ENCODE measurements at places on chromosomes 4 and X. TPM values are rescaled to one million over a fixed set of nuclear protein-coding genes. Genes with fewer than 3 reads are reported as not detected.

Gene REPS2
- total RNA-seq, result 0.10 TPM

Gene NUDT10
- total RNA-seq, result 0.33 TPM

Gene CENPVL2
- total RNA-seq, result not detected

Gene FGFRL1
- 8.9 TPM for total RNA-seq

Gene PLXNB3
- total RNA-seq, result 0.58 TPM

Gene DOCK11
- 79.0 TPM for total RNA-seq

Gene TCEAL7
- total RNA-seq, result not detected

Gene PPEF2
- total RNA-seq, result 0.15 TPM

Gene CLCN4
- not detected for total RNA-seq

Gene CYSLTR1
- 15.7 TPM for total RNA-seq

Gene USP26
- total RNA-seq, result not detected

Gene AFM
- not detected for total RNA-seq

Gene CPZ
- total RNA-seq, result 0.48 TPM

Gene F8
- 10.2 TPM for total RNA-seq

Gene MAP9
- total RNA-seq, result 2.7 TPM

Gene CXorf38
- 23.2 TPM for total RNA-seq

Gene ERAS
- total RNA-seq, result not detected

Gene GPR34
- total RNA-seq, result not detected

Gene FGG
- total RNA-seq, result not detected

- peaks cover 3% of the 10 kb centered on the region for H3K27me3 ChIP-seq
- no peaks in the 10 kb centered on the region for H3K4me1 ChIP-seq
- H3K27ac ChIP-seq, result no peak overlapping the region
- H3K36me3 ChIP-seq, result no peaks in the 10 kb centered on the region
Measured at GRCh38 chr4:70531981-70532380, 13.6 kb downstream of the AMTN start.

- no peaks in the 10 kb centered on the region for H3K27me3 ChIP-seq
- no peaks in the 10 kb centered on the region for H3K36me3 ChIP-seq
- H3K4me1 ChIP-seq, result no peaks in the 10 kb centered on the region
- DNase-seq, result no peak
- H3K27ac ChIP-seq, result no peak overlapping the region
Measured at GRCh38 chr4:186939226-186939625, 215.6 kb upstream of the FAT1 start.

DNA sequence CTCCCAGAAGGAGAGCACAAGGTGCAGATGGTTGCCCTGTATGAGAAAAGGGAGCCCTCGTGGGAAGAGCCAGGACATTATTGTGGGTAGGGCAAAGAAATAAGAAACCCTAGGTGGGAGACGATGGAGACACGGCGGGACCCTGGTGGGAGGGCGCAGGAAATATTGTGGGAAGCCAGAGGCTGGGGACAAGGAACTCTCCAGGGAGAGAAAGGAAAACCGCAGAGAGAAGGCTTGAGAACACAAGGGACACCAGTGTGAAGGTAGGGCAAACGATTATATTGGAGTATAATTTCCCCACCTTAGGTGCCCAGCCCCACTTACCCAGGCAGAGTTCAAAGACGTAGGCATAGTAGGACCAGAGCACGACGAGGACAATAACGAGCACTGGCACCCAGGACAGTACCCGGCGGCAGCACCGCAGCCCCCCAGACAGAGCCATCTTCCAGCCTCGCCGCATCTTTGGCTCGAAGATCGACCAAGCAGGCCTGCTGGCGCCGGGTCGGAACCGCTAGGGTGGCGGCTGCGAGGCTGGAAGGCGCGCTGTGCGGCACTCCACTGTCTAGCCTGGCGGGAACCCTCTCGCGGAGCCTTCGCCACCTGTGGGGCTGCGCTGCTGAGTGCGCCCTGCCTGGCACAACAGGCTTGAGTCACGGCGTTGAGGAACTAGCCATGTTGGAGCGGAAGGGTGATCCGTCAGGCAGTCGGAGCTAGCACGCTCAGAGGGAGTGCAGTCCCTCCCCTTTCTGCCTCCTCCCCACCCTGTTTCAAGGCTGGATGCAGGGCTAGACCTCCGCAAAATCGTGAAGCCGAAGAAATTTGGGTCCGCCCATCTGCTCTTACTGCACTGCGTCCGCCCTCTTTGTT is at the start of gene ZDHHC15:
Gene ZDHHC15 (minus strand): TSS at position 473 of the 867 bp plus-strand sequence. CDS start 13 bp downstream, at position 460.
- no peak within 1 kb of the TSS for H3K27ac ChIP-seq
- H3K36me3 ChIP-seq, result no peaks in the 10 kb centered on the region
- peaks cover 14% of the 10 kb centered on the region for H3K4me1 ChIP-seq

DNA sequence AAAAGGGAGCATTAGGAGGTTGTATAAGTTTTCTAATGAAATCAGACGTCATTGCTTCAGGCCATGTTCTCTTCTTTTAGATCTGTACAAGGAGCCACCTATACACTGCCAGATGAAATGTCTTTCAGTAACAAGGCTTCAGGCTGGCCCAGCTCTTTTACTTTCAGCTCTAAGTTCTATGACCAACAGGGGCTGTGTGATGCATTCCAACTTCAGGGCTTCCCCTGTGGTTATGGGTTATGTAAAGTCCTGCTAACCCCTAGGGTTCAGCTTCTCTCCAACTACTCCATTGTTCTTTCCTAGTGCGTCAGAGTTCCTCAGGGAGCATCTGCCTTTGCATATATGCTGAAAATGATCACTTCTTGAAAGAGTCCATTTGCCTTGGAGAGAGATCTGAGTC is 79.4 kb upstream of the TTC29 start:
- no peak overlapping the region for H3K4me3 ChIP-seq
- H3K4me1 ChIP-seq, result no peaks in the 10 kb centered on the region
- DNase-seq, result no peak
- H3K27me3 ChIP-seq, result peaks cover 2% of the 10 kb centered on the region

- H3K27ac ChIP-seq, result no peak overlapping the region
- H3K4me3 ChIP-seq, result no peak overlapping the region
- peaks cover 19% of the 10 kb centered on the region for H3K36me3 ChIP-seq
- no peaks in the 10 kb centered on the region for H3K27me3 ChIP-seq
- H3K4me1 ChIP-seq, result peaks cover 19% of the 10 kb centered on the region
Measured at GRCh38 chrX:19824603-19825002, 62.8 kb downstream of the SH3KBP1 start.

DNA sequence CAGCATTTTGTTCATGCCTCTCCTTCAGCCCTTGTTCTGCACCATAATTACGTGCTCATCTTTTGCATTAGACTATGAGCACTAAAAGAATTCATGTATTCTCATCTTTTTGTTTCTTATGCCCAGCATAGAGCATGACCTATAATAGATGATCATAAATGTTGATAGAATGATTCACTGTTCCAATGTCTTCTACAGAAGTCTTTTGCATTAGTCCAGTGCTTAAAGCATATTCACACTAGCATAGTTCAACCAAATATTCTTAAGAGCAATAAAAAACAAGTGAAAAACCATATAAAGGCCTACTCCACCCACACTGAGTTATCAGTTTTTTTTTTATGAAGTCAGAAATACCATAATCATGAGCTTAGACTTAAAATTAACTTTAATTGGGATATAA is 36.5 kb upstream of the SLC10A4 start:
- H3K27me3 ChIP-seq, result peaks cover 3% of the 10 kb centered on the region
- H3K27ac ChIP-seq, result no peak overlapping the region
- H3K4me3 ChIP-seq, result no peak overlapping the region
- H3K36me3 ChIP-seq, result no peaks in the 10 kb centered on the region
- DNase-seq, result no peak

GRCh38 chr4:36854554-36854953 is 390.0 kb upstream of the NWD2 start:
- H3K27me3 ChIP-seq, result no peaks in the 10 kb centered on the region
- H3K4me1 ChIP-seq, result no peaks in the 10 kb centered on the region
- no peak overlapping the region for H3K4me3 ChIP-seq

- H3K4me1 ChIP-seq, result no peaks in the 10 kb centered on the region
- H3K4me3 ChIP-seq, result no peak overlapping the region
- no peaks in the 10 kb centered on the region for H3K27me3 ChIP-seq
- no peaks in the 10 kb centered on the region for H3K36me3 ChIP-seq
- DNase-seq, result no peak
- no peak overlapping the region for H3K27ac ChIP-seq
Measured at GRCh38 chr4:182582245-182582644, 334.9 kb downstream of the DCTD start.

DNA sequence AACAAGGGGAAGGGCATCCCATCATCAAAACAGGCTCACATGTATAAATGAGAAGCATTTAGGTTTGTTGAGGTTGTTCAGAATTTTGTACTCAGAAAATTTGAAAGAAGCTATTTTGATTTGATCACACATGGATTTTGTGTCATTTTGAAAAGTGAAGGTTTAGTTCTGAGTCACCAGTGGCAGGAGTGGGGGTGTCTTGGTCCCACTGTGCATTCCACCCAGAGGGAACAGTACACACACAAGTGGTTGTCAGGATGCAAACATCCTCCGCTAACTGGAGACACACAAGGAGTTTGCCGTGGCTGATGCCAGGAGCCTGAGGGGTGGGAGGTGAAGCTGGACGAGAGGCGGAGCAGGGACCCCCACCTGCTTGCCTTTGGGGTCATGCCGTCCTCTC is 198.2 kb upstream of the PSAPL1 start:
- H3K27ac ChIP-seq, result no peak overlapping the region
- H3K4me3 ChIP-seq, result no peak overlapping the region
- DNase-seq, result no peak
- H3K4me1 ChIP-seq, result peaks cover 13% of the 10 kb centered on the region
- H3K27me3 ChIP-seq, result peaks cover 18% of the 10 kb centered on the region

GRCh38 chr4:153528705-153529485 is 62.7 kb downstream of the TMEM131L start:
- no peak for DNase-seq
- peaks cover 78% of the 10 kb centered on the region for H3K4me1 ChIP-seq
- H3K4me3 ChIP-seq, result peak overlapping the region; percentile 54
- no peaks in the 10 kb centered on the region for H3K27me3 ChIP-seq

GRCh38 chrX:46713672-46714490 is 45.0 kb downstream of the SLC9A7 start:
- peak overlapping the region; percentile 32 for H3K4me3 ChIP-seq
- no peaks in the 10 kb centered on the region for H3K27me3 ChIP-seq
- DNase-seq, result no peak
- peak overlapping the region; percentile 74 for H3K27ac ChIP-seq

- no peaks in the 10 kb centered on the region for H3K36me3 ChIP-seq
- DNase-seq, result no peak
- H3K4me1 ChIP-seq, result peaks cover 12% of the 10 kb centered on the region
- no peaks in the 10 kb centered on the region for H3K27me3 ChIP-seq
Measured at GRCh38 chr4:71334465-71334882, 4.3 kb upstream of the SLC4A4 start.

- peak overlapping the region; percentile 19 for H3K4me3 ChIP-seq
- peak overlapping the region; percentile 56 for H3K27ac ChIP-seq
- H3K36me3 ChIP-seq, result no peaks in the 10 kb centered on the region
- H3K4me1 ChIP-seq, result peaks cover 15% of the 10 kb centered on the region
Measured at GRCh38 chr4:141771889-141772830, 135.8 kb downstream of the IL15 start.

GRCh38 chr4:158863296-158863695 is 94.5 kb downstream of the FNIP2 start:
- H3K27me3 ChIP-seq, result no peaks in the 10 kb centered on the region
- peaks cover 54% of the 10 kb centered on the region for H3K36me3 ChIP-seq
- H3K27ac ChIP-seq, result no peak overlapping the region
- no peak overlapping the region for H3K4me3 ChIP-seq
- peaks cover 20% of the 10 kb centered on the region for H3K4me1 ChIP-seq
- no peak for DNase-seq

GRCh38 chr4:149630064-149630463 is 185.6 kb downstream of the IQCM start:
- H3K36me3 ChIP-seq, result no peaks in the 10 kb centered on the region
- H3K27ac ChIP-seq, result no peak overlapping the region
- H3K4me1 ChIP-seq, result no peaks in the 10 kb centered on the region

DNA sequence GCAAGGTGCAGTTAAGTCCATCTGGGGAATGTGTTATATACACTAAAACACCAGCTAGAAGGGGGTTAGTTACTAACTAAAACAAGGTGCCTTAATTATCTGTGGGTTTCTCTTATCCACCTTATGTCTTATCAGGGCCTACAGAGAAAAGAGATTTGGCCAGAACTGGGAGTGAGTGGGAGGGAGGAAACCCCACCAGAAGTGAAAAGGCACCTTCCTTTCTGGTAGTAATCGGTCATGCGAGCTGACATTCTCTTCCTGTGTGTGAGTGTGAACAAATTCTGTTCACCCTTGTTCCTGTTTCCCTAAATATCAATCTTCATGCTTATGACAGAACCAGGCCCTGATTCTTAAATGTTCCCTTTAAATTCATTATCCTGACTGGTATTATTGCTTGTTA is 43.5 kb downstream of the SRPX2 start:
- no peak overlapping the region for H3K4me3 ChIP-seq
- H3K36me3 ChIP-seq, result no peaks in the 10 kb centered on the region
- peaks cover 14% of the 10 kb centered on the region for H3K27me3 ChIP-seq

DNA sequence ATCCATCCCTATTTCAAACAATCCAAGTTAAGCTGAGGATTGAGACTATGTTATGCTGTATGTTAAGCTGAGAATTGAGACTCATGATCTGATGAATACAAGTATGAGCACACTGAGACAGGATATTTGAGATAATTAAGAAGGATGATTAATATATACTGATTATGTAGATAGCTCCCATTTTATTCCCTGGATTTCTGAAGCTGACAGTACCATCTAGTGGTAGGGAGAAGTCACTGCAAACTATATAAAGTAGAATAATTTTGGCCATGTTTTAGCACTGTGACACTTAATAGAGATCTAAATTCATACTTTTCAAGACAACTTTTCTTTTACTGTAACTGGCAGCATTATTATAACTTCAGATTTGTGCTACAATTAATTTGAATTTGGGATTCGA is 63.8 kb upstream of the HPRT1 start:
- no peaks in the 10 kb centered on the region for H3K4me1 ChIP-seq
- no peak for DNase-seq
- H3K4me3 ChIP-seq, result no peak overlapping the region
- H3K36me3 ChIP-seq, result peaks cover 22% of the 10 kb centered on the region
- no peak overlapping the region for H3K27ac ChIP-seq
- H3K27me3 ChIP-seq, result no peaks in the 10 kb centered on the region

GRCh38 chrX:33211356-33212260 is at the start of gene DMD:
Gene DMD (minus strand): TSS chrX:33211549. CDS start chrX:33211312, 237 bp downstream.
- no peak within 1 kb of the TSS for H3K27ac ChIP-seq
- no peak for DNase-seq
- no peaks in the 10 kb centered on the region for H3K36me3 ChIP-seq
- H3K4me1 ChIP-seq, result no peaks in the 10 kb centered on the region
- H3K27me3 ChIP-seq, result no peaks in the 10 kb centered on the region
- no peak within 1 kb of the TSS for H3K4me3 ChIP-seq

Measured in activated CD4-positive, alpha-beta memory T cell treated with anti-CD3 and anti-CD28 coated beads, Interleukin-2, amount 10 ng/mL, durations not matched to agents 7 days and 5 days (primary cell).